ENCODE measurements at places on chromosomes 7 and 10. TPM values are rescaled to one million over a fixed set of nuclear protein-coding genes. Genes with fewer than 3 reads are reported as not detected.

The FAM25C gene
- not detected for total RNA-seq

The SLC18A2 gene
- 0.21 TPM for total RNA-seq

GRCh38 chr10:104254493-104255310 lies at the start of gene GSTO1:
GSTO1 (plus strand) TSS chr10:104254892; CDS start chr10:104254929, 37 bp downstream.
- DNase-seq = peak; percentile 88
- H3K36me3 ChIP-seq = peaks cover 9% of the 10 kb centered on the region
- H3K4me3 ChIP-seq = peak within 1 kb of the TSS; percentile 89
- peak within 1 kb of the TSS; percentile 99 for H3K27ac ChIP-seq

DNA sequence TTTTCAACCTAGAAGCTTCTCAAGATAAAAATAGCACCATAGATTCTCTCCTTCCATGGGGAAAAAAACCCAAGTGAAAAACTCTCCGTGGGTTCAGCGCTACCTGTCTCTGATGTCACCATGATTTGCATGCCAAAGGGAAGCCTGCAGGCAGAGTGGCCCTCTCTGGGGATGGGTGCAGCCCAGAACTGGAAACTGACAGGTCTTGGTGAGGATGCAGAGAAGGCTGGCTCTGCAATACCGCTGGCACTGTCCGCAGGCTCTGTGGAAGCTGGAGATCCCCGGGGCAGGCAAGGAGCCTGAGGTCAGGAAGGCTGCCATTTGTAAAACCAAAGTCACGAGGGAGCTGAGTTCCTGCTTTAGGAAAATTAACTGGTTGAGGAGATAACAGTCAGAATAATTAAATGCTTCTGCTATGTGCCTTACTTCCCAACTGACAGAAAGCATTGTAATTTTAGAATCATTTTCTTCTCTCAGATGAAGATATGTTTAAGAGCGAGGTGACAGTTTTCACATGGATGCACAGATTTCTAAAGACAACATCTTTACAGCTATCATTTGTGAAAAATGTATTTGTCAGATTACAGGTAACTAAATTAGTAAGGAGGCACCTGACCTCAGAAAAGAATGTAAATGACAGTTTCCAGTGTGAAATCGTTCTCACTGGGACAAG lies 731.5 kb upstream of the FZD8 start:
- H3K4me3 ChIP-seq = no peak overlapping the region
- H3K4me1 ChIP-seq = no peaks in the 10 kb centered on the region
- H3K27ac ChIP-seq = no peak overlapping the region
- H3K27me3 ChIP-seq = no peaks in the 10 kb centered on the region
- H3K36me3 ChIP-seq = no peaks in the 10 kb centered on the region

DNA sequence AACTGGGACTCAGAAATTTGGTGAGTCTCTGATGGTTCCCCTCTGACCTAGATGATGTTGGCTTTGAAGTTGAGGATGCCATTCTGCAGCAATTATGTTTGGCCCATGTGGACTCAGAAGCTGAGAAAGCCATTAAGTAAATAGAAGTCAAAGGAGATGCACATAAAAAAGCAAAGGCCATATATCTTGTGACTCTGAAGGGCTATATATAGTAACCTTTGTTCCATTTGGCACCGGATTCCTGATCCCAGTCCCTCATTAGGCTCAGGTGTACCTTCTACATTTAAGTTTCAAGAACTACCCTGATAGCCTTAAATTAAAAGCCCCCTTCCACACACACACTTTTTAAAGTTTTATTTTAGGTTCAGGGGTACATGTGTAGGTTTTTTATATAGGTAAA lies 50.0 kb upstream of the PDK4 start:
- H3K4me3 ChIP-seq = no peak overlapping the region
- no peak for DNase-seq
- no peak overlapping the region for H3K27ac ChIP-seq
- H3K27me3 ChIP-seq = no peaks in the 10 kb centered on the region
- no peaks in the 10 kb centered on the region for H3K36me3 ChIP-seq
- no peaks in the 10 kb centered on the region for H3K4me1 ChIP-seq

DNA sequence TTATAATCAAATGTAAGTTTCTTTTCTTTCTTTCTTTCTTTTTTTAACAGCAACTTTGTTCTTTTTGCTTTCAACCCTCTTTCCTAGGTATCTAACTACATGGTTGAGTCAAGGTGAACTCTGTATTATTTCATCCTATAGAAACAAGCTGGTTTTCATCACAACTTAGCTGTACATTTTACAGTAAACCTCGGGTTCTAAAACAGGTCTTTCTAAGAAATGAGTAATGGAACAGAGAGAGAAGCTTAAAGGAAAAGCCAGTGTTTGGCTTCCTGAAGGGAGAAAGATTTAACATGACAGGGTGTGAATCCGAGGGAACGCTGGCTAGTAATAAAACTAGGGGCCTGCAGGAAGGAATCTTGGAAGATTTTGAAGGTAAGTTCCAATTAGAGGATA lies 143.4 kb upstream of the ITGB1 start:
- H3K4me1 ChIP-seq = no peaks in the 10 kb centered on the region
- no peak overlapping the region for H3K27ac ChIP-seq
- H3K4me3 ChIP-seq = no peak overlapping the region
- no peaks in the 10 kb centered on the region for H3K36me3 ChIP-seq
- DNase-seq = no peak

DNA sequence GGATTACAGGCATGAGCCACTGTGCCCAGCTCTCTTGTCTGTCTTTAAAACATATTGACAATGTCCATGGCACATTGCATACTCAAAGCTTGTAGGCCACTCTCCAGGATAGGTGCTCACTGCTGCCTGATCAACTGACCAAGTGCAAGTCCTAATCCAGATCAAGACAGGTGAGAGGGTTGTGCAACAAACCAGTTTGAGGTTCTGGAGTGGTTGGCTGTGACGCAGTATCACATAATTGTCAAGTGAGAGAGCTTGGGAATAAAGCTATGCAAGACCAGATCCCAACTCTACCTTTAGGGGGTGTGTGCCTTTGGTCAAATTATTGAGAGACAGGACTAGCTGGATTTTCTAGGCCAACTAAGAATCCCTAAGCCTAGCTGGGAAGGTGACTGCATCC lies 43.0 kb upstream of the OPN4 start:
- no peak overlapping the region for H3K4me3 ChIP-seq
- no peaks in the 10 kb centered on the region for H3K4me1 ChIP-seq
- H3K27ac ChIP-seq = no peak overlapping the region
- no peaks in the 10 kb centered on the region for H3K27me3 ChIP-seq
